Activated CD4-positive, alpha-beta T cell treated with anti-CD3 and anti-CD28 coated beads, Interleukin-2, Interleukin-6, amounts not matched to agents 100 ng/mL and 50 ng/mL, durations not matched to agents 16 hours and 8 hours (primary cell): ENCODE measurements at places on chromosomes 2 and 18.

DNA sequence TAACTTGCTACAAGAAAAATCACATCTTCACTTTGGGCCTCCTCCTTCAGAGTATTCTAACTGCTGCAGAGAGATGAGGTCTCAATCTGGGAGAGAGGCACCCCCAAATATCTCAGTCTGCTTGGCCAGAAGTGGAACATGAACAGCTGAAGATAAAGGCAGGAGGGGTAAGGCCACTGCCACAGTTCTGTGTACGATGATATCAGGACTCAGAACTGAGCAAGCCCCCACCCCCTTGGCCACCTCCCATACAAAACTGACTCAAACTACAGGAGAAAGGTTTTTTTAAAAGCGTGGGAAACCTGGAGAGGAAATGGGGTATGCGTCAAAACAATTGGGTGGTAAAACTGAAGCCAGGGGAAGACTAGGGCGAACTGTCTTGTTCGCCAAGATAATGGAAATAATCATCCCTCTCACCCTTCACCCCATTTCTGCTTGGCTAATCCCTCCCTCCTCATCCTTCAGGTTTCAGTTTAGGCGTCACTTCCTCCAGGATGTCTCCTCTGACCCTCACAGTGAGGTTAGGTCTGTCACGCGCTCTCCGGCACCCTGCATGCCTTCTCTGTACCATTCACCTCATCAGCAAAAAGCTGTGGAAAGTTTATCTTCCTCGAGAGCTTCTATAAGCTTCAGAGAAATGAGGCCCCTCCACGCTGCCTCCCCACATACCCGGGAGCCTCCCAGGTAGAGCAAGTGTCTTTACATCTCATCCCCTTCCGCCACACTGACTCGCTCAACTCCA lies 64.4 kb downstream of the SFXN5 start:
- DNase-seq: no peak

GRCh38 chr18:26471027-26471426 lies 77.3 kb downstream of the KCTD1 start:
- DNase-seq: no peak

DNA sequence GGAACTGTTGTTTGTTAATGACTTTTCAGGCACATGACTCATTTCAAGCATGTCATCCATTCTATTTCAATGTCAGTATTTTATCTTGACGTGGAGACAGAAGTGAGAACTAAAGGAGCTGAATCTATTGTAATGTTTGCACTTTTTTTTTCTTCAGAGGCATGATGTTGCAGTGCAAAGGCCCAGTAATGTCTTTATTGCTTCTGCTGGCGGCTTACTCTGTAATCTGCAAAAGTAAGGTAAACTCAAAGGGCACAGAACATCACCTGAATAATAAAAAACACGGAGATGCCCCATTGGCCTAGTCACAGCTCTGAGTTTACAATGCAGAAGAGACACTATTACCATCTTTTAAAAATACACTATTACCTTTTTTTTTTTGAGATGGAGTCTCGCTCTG lies 2.4 kb upstream of the CNNM3 start:
- no peak for DNase-seq

DNA sequence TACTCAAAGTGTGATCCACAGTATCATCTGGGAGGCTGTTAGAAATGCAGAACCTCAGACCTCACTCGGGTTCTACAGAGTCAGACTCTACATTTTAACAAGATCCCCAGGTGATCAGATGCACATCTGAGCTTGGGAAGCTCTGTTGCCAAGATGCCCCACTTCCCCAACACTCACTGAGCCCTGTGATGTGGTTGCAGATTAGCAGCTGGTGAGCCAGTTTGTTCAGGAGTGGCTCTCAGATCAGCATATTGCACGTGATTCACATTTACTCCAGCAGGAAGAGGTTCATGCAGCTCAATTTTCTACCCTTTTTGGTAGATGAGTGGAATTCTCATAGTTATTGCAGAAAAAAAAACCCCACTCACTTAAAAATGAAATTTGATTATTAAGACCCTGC lies 96.4 kb downstream of the VIT start:
- DNase-seq: no peak

GRCh38 chr2:113116100-113116958 lies 11.1 kb upstream of the IL1RN start:
- DNase-seq: peak; percentile 34

- DNase-seq: no peak
Observed at GRCh38 chr2:237642038-237642734, 14.8 kb downstream of the LRRFIP1 start.

GRCh38 chr18:29501952-29502351 lies 1325.0 kb upstream of the CDH2 start:
- DNase-seq: no peak

- DNase-seq: no peak
Observed at GRCh38 chr2:207320381-207321159, 154.8 kb upstream of the KLF7 start.
